ENCODE measurements at places on chromosomes 16 and 17.
A peak's percentile ranks its signal among the peaks of the same experiment; 100 is the strongest.

DNA sequence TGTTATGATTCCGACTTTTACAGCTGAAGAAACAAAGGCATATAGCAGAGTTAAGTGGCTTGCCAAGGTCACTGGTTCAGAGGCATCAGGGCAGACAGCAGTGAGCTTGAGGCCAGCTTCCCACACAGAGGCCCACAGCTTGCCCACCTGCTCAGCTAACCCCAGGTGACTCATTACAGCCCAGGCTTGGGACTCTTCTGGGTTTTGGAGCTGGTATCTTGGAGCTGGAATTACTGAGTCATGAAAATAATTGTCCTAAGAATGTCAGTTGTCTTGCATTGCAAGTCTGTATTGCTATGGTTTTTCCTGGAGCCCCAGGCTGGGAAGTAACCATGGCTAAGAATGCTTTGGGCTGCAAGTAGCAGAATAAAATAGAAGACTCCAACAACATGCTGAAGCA is 32.4 kb upstream of the IRX3 start:
- no peak for DNase-seq

GRCh38 chr16:22728167-22728836 is 85.7 kb upstream of the HS3ST2 start:
- no peak for DNase-seq

GRCh38 chr17:8253801-8254200 is 4.7 kb downstream of the PFAS start:
- no peak for DNase-seq

- DNase-seq: no peak
Measured at GRCh38 chr17:61076621-61077031, 323.0 kb upstream of the TBX2 start.

DNA sequence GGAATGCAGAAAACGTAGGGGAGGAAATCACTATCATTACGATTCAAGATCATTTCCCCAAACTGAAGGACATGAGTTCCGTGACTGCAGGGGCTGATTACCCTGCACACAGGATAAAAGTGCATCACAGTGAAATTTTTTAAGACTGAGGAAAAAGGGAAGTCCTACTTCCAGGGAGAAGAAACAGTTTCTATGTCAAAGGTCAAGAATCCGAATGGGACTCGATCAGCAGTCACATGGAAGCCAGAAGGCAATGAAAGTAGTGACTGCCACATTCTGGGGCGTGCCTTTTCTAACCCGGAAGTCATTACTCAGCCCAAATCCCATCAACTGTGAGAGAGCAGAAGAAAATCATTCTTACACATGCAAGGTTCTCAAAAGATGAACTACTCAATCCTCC is 12.1 kb downstream of the ZZEF1 start:
- no peak for DNase-seq

DNA sequence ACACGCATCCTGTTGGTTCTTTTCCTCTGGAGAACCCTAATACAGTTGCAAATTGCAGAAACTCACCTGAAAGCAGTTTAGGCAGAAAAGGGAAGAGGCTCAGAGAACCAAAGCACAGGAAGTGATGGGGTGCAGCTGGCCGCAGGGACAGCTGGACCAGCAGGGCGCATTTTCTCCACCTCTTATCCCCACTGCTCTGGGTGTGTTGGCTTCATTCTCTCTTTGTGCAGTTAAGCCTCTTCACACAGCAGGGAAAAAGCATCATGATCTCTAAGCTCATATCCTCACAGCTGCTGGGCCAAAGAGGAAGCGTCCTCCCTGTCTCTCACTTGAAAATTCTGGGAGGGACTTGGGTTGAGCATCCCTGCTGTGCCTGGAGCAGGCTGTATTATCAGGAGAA is 20.0 kb upstream of the LRRC75A start:
- no peak for DNase-seq

DNA sequence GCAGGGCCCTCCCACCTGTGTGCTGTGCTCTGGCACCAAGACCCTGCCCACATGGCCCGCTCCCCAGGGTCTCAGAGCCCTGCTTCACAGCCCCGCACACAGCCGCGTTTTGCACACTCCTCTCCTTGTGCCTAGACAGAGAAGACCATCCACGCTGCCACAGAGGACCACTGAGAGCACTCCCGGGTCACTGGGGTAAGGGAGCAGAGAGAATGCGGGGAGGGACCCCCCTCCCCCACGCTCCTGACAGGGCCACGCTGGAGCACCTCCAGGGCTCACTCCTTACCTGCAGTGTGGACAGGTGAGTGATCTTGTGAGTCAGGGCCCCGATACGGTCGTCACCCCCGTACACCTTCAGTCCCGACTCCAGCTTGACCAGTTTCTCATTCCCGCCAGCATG is 7.0 kb downstream of the HAGH start:
- no peak for DNase-seq

DNA sequence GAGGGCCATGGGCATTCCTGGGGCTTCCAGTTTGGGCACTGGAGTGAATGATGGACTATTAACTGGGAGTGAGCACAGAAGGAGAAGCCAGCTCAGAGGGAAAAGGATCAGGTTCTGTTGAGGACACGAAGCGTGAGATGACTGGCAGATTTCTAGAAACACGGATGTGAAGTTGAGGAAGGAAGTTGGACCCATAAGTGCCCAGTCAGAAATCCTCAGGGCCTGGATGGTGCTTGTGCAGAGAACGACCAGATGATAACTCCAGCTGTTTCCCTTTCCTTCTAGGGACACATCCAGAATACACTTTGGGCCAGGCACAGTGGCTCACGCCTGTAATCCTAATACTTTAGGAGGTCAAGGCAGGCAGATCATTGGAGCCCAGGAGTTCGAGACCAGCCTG is 23.3 kb upstream of the ANKRD40CL start:
- DNase-seq: no peak

DNA sequence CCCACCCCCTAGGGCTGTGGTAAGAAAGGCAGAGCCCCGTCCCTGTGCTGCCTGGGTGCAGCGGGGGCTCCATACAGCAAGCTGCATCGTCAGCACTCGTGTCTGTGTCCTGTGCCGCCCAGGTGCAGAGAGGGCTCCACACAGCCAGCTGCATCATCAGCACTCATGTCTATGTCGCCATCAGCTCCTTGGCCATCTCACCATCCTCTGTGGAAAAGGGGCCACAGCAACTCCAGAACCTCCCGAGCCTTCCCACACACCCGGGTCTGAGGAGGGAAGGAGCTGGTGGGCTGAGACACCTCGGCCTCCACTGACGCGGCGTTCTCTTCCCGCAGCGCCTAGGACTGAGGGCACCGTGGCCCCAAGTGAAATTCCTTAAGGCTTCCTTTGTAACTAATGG is 72.9 kb upstream of the CHMP6 start:
- DNase-seq: no peak

GRCh38 chr16:87371261-87371866 is 12.2 kb downstream of the FBXO31 start:
- no peak for DNase-seq

DNA sequence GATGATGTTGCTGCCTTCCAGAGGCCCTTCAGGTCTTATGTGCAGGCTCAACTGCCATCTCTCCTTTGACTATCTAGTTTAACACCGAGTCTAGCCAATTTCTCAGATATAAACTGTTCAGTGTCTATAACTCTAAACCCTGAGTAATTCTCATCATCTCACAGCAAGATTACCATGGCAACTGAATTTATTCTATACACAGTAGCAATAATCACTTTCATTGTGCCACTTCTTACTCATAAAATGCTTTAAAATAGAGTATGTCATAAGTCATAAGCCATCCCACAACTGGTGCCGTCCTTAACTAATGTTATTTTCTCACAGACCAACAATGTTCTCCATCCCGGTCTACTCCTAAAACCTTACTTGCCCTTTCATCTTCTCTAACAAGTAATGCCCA is 45.0 kb downstream of the SYNRG start:
- no peak for DNase-seq

DNA sequence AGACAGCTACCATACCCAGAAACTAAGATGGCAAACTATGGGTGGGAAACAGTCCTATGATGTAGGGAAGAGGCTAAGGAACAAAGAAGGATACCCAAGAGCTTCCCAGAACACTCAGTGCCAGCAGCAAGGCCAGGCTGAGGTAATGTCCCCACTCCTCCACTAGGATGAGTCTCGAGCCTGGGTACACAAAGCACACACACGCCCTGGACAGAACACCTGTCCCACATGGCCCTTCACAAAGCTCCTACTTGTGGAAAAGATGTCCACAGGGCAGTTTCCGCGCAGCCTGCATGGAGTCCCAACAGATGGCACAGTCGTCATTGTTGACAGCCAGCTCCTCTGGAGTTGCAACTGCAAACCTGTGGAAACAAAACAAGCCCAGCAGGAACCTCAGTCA is 23.9 kb downstream of the AMFR start:
- no peak for DNase-seq

DNA sequence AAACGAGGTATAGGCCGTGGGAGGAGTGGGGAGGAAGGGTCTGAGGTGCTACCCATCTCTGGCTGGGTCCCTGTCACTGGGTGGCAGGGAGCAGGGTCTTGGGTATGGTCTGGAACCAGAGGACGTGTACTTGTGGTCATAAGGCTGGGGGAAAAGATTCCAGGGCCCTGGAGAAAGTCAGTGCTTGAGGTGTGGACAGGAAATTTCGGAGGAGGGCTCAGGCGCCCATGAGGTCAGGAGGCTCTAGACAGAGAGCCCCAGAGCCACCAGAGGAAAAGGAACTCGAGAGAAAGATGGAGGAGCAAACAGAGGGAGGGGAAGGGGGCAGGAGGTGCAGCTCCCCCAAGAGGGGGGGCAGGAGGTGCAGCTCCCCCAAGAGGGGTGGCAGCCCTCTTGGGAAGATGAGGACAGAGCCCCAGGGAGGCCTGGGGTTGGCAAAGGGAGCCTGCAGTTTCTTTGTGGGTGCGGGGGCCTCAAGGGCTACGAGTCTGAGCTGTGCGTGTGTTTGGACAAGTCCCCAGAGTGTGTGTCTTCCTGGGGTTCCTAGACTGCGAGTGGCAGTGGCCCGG is 683 bp upstream of the SLC7A6 start:
- no peak for DNase-seq

DNA sequence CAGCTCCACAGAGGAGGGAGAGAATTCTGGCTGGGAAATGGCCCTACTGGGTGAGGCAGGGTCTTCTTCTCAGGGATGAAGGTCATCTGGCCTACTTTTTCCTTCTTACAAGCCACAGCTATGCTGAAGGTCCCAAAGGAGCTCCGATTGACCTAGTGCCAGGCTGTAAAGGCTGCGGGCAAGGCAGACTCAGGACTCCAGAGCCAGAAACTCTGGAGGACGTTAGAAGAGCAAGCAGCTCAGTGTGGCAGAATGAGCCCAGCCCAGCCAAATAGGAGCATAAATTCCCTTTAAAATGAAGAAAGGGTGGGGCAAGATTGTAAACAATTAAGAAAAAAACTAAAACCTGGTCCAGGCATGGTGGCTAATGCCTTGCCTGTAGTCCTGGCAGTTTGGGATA is 20.1 kb upstream of the CNOT1 start:
- DNase-seq: no peak

DNA sequence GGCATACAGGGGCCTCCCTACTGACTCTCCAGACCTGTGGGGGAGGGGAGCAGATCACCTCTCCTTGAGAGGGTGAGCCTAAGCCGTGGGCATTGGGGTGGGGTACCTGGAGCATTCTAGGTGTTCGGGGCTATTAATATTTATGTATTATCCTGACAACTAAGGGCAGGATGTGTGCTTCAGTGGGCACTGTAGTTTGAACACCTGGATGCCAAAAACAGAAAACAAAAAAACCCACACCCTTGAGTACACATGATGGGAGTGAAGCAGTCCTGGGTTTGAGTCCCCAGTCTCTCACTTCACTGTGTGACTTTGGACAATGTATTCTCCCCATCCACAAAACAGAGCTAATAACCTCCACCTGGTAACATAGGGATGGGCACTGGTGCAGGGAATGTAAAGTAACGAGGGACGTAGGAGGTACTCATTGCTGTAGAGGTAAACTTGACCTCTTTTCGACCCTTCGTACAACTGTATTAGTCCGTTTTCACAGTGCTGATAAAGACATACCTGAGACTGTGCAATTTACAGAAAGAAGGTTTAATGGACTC is 257.8 kb downstream of the CPPED1 start:
- DNase-seq: no peak

GRCh38 chr16:9801651-9802050 is 380.6 kb downstream of the GRIN2A start:
- no peak for DNase-seq

DNA sequence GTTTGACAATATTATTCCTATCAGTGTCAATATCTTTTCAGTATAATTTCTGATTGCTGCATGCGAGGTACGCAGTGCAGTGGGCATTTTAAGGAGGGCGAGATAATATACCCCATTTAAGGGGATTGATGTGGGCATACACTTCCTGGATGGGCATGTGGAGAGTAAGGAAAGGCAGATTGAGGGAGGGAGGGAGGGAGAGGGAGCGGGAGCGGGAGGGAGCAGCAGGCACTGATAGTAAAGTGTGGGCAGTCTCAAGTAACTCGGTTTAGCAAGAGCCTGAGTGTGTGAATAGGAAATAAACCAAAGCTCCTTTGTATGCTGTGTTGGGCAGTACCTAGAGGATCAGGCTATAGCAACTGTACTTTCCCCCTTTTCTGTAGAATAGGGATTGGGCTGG is 5.1 kb downstream of the BPTF start:
- no peak for DNase-seq

DNA sequence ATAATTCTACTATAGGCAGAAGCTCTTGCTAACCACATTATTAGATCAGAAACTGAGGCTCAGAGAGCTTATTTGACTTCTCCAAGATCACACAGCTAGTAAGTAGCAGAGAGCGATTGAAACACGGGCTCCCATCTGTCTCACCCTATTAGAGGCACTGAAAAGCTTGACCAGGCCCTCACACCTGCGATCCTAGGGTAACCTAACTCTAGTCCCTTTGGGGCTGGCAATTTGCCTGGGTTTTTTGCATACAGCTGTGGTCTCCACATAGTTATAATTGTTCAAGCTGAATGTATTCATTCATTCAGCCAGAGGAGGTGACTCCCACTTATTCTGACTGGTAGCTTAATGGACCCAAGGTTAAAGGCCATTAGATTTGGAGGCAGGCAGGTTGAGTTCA is 121.2 kb downstream of the ANKFN1 start:
- no peak for DNase-seq

GRCh38 chr17:66275651-66276050 is 26.8 kb upstream of the PRKCA start:
- no peak for DNase-seq

- DNase-seq: peak; percentile 42
Measured at GRCh38 chr17:30363715-30364202, 15.0 kb upstream of the CPD start.

All from stimulated activated CD8-positive, alpha-beta memory T cell treated with anti-CD3 and anti-CD28 coated beads, Interleukin-15, amount 100 ng/mL, for 1 hour (primary cell).